Activated CD8-positive, alpha-beta memory T cell treated with anti-CD3 and anti-CD28 coated beads for 36 hours (primary cell): ENCODE measurements at places on chromosomes 11 and 22. TPM values are rescaled to one million over a fixed set of nuclear protein-coding genes. Genes with fewer than 3 reads are reported as not detected.

The ENDOD1 gene
- total RNA-seq = 41.1 TPM

The ASCL2 gene
- total RNA-seq = 1.8 TPM

The LRRC74B gene
- total RNA-seq = not detected

The SCGB1C1 gene
- total RNA-seq = not detected

The CD6 gene
- total RNA-seq = 209 TPM

The IL10RA gene
- total RNA-seq = 58.1 TPM
